MCF 10A (cell line): ENCODE measurements at places on chromosomes 3 and 15.

DNA sequence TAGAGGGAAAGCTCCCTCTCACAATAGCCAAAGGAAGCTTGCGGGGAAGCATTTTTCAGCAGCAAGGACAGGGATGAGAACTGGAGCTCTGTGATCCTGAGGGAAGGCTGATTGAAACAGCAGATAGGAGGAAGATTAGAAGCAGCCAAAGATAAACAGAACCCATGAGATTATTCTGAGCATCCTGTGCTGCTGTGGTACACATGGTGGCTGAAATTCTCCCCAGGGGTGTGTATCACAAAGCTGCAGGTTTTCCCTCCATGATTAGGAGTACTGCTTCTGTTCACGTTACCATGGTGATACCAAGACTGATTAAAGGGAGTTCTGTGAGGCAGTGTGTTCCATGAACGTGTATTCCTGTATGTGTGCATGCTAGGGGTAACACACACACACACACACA is 30.3 kb upstream of the PSMD6 start:
- H3K27ac ChIP-seq: no peak overlapping the region
- peaks cover 11% of the 10 kb centered on the region for H3K4me1 ChIP-seq
- no peaks in the 10 kb centered on the region for H3K36me3 ChIP-seq

DNA sequence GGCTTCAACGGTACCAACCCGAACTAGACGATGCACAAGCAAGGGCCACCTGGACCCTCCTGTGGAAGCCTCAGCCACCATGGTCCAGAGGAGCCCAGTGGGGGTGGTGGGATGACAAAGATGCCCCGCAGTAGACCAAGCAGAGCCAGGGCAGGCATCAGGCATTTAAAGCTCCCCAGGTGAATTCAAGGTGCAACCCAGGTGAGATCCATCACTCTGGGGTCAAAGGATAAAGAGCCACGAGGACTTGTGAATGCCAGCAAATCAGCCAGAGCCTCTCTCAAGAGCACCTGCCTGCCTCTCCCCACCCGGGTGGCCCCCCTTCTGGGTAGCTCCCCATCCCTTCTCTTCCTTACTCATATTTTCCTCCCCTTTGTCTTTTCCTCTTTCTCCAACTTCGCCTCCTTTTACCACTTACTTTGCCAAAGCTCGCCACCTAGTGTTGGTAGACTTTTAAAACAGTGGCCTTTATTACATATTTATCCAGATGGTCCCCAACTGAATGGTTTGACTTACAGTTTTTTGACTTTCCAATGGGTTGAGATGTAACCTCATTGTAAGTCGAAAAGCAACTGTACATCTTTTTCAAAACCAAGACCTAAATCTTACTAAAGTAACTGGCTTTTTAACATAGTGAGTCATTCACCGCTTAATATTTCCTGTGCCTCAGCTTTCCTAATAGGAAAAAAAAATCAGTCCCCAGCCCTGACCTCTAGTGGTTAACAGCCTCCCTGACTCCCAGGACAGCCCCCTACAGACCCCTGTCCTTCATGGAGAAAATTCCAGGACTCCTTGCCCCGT is 18.8 kb downstream of the PLA2G4F start:
- peaks cover 20% of the 10 kb centered on the region for H3K27me3 ChIP-seq
- H3K36me3 ChIP-seq: no peaks in the 10 kb centered on the region
- H3K27ac ChIP-seq: no peak overlapping the region
- peaks cover 5% of the 10 kb centered on the region for H3K4me1 ChIP-seq

GRCh38 chr3:10783360-10784351 is 32.4 kb upstream of the SLC6A11 start:
- H3K4me3 ChIP-seq: no peak overlapping the region
- H3K4me1 ChIP-seq: peaks cover 11% of the 10 kb centered on the region
- peaks cover 37% of the 10 kb centered on the region for H3K27me3 ChIP-seq
- no peak overlapping the region for H3K27ac ChIP-seq

GRCh38 chr3:29370476-29371420 is 89.9 kb downstream of the RBMS3 start:
- H3K27me3 ChIP-seq: no peaks in the 10 kb centered on the region
- H3K36me3 ChIP-seq: peaks cover 6% of the 10 kb centered on the region
- peak overlapping the region; percentile 22 for H3K4me3 ChIP-seq
- peak overlapping the region; percentile 68 for H3K27ac ChIP-seq

GRCh38 chr3:160546727-160547126 is 18.6 kb downstream of the KPNA4 start:
- H3K36me3 ChIP-seq: peaks cover 24% of the 10 kb centered on the region
- no peak overlapping the region for H3K4me3 ChIP-seq
- H3K27ac ChIP-seq: no peak overlapping the region

DNA sequence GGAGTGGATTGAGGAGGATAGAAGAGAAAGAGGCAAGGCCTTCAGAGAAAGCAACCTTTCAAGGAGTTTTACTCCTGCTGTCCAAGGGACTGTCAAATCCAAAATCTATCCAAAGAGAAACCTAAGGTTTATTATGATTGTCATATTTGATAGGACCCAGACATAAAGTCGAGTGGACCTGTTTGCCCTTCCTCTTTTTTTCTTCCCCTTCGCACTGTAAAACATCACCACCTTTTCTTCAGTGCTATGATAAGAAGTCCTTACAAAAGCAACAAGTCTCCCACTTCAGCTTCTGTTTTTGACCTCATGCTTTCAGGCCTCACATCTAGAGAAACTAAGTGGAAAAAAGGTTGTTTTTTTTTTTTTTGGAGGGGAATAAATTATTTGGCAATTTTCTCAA is 73.0 kb downstream of the TRPC1 start:
- no peak for DNase-seq
- H3K4me3 ChIP-seq: no peak overlapping the region
- H3K36me3 ChIP-seq: no peaks in the 10 kb centered on the region

DNA sequence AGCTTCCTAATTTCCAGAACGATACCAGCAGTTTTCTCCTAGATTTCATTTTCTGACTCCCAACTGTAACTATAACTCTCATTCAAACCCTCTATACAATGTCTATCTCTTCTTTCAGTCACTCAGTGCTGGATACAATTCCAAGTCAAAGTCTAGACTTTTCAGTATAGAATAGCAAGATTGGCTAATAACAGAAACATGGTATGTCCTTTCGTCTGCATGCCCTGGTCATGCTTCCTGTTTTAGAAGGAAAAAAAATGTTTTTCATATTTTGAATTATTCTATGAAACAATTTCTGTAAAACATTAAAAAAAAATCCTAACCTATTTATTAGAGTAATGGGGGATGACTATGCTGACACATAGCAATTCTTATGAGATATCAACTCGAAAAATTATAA is 180.0 kb downstream of the KCNAB1 start:
- H3K27ac ChIP-seq: no peak overlapping the region
- H3K4me1 ChIP-seq: no peaks in the 10 kb centered on the region
- H3K27me3 ChIP-seq: peaks cover 10% of the 10 kb centered on the region
- no peak overlapping the region for H3K4me3 ChIP-seq
- no peaks in the 10 kb centered on the region for H3K36me3 ChIP-seq
- no peak for DNase-seq

- H3K4me1 ChIP-seq: no peaks in the 10 kb centered on the region
- DNase-seq: no peak
- no peak overlapping the region for H3K4me3 ChIP-seq
- no peak overlapping the region for H3K27ac ChIP-seq
- no peaks in the 10 kb centered on the region for H3K27me3 ChIP-seq
These were observed 134.6 kb downstream of the PEAK1 start for GRCh38 chr15:77285057-77285997.

GRCh38 chr3:160227419-160227818 is 2.2 kb downstream of the C3orf80 start:
- H3K4me1 ChIP-seq: no peaks in the 10 kb centered on the region
- H3K27me3 ChIP-seq: no peaks in the 10 kb centered on the region
- DNase-seq: no peak
- H3K4me3 ChIP-seq: no peak overlapping the region
- H3K36me3 ChIP-seq: no peaks in the 10 kb centered on the region

GRCh38 chr3:13894096-13894806 is 14.4 kb upstream of the WNT7A start:
- H3K36me3 ChIP-seq: peaks cover 13% of the 10 kb centered on the region
- peaks cover 9% of the 10 kb centered on the region for H3K4me1 ChIP-seq
- H3K27me3 ChIP-seq: no peaks in the 10 kb centered on the region
- no peak overlapping the region for H3K27ac ChIP-seq
- DNase-seq: no peak

DNA sequence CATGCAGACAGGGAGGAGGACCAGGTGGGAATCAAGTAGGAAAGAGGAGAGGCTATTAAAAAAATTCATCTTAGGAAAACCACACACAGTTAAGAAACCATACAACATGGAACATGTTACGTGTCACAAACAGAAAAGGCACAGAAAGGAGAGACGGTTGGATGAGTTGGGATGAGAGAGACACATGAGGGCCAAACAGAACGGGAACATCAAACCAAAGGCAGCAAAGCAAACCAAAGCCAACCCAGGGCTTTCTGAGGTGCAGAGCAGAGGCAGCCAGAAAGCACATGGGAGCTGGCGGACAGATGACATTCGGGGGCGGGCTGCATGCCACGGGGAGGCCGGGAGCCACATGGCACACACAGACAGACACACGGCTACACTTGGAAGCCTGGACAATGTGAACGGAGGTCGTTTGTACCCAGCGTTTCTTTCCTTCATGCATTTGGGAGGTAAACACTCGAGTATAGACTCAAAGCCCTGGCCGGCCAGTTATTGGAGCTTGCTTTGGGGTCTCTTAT is 8.6 kb upstream of the SEC13 start:
- H3K36me3 ChIP-seq: no peaks in the 10 kb centered on the region
- peaks cover 90% of the 10 kb centered on the region for H3K27me3 ChIP-seq
- no peak overlapping the region for H3K27ac ChIP-seq
- no peak overlapping the region for H3K4me3 ChIP-seq

- H3K4me1 ChIP-seq: no peaks in the 10 kb centered on the region
- no peaks in the 10 kb centered on the region for H3K27me3 ChIP-seq
- H3K27ac ChIP-seq: no peak overlapping the region
These were observed 65.6 kb upstream of the MYZAP start for GRCh38 chr15:57526076-57526475.

GRCh38 chr15:81108427-81108826 is 25.6 kb upstream of the CFAP161 start:
- no peak for DNase-seq
- no peaks in the 10 kb centered on the region for H3K36me3 ChIP-seq
- H3K4me3 ChIP-seq: no peak overlapping the region
- H3K27ac ChIP-seq: no peak overlapping the region
- peaks cover 21% of the 10 kb centered on the region for H3K4me1 ChIP-seq

DNA sequence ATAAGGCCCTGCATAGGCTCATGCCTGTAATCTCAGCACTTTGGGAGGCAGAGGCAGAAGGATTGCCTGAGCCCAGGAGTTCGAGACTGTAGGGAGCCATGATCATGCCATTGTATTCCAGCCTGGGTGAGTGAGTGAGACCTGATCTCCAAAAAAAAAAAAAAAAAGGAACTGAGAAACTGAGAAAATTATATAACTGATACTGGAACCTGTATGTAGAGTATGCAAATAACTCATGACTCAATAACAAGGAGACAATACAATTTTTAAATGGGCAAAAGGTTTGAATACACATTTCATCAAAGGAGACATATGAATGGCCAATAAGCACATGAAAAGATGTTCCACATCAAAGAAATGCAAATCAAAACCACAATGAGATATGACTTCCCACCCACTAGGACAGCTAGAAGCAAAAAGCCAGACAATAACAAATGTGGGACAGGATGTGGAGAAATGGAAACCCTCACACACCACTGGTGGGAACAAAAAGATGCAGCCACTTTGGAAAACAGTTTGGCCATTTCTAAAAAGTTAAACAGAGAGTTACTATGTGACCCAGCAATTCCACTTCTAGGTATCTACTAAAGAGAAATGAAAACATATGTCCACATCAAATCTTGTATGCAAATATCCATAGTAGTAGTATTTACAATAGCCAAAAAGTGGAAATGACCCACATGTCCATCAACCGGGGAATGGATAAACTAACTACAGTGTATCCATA is 70.7 kb downstream of the IQSEC1 start:
- no peak for DNase-seq
- no peaks in the 10 kb centered on the region for H3K36me3 ChIP-seq
- H3K4me1 ChIP-seq: no peaks in the 10 kb centered on the region
- peaks cover 29% of the 10 kb centered on the region for H3K27me3 ChIP-seq
- no peak overlapping the region for H3K27ac ChIP-seq
- no peak overlapping the region for H3K4me3 ChIP-seq

- no peak for DNase-seq
- H3K4me3 ChIP-seq: no peak overlapping the region
- H3K27ac ChIP-seq: no peak overlapping the region
- H3K36me3 ChIP-seq: no peaks in the 10 kb centered on the region
- no peaks in the 10 kb centered on the region for H3K4me1 ChIP-seq
- no peaks in the 10 kb centered on the region for H3K27me3 ChIP-seq
These were observed 5.1 kb upstream of the DNAH1 start for GRCh38 chr3:52310861-52311575.

DNA sequence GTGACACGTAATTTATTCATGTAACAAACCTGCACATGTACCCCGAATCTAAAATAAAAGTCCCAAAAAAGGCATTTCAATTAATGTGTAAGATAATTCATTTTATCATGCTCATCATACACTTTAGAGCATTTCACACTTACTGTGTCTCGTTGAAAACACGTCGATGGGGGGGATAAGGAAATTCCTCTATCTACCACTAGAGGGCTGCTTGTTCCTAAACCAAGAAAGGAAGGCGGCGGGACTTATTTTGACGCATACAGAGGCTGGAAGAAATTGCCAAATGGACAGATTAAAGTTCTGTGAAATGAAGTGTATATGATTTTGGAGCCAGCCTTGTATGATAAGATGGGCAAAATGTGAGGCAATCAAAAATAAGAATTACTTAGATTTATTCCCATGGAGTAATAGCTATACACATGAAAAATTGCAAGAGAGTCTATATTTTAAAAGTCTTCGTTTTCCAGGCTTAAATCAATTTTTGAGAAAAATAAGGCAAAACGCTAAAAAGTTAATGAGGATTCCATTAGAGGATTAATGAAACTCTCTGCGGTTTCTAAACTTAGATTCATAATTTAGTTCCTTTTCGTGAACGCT is 346.8 kb downstream of the CNTN3 start:
- H3K27me3 ChIP-seq: no peaks in the 10 kb centered on the region
- no peaks in the 10 kb centered on the region for H3K36me3 ChIP-seq
- no peaks in the 10 kb centered on the region for H3K4me1 ChIP-seq
- H3K27ac ChIP-seq: no peak overlapping the region
- DNase-seq: peak; percentile 51

DNA sequence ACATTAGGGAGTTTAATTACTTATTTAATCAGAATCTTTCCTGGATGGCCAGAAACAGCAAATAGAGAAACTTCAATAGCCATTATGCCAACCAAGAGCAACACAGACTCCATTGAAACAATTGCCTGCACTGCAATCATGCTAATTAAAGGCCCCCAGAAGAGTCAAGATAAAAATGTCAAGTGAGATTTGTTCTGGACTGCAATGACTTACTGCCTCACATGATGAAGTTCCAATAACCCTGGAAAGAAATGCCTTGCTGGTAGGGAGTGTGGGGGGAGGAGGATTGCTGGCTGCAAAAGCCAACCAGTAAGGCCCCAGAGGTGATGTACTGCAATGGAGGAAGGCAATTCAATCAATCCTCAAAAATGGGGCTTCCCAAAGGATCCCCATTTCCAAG is 257.9 kb downstream of the NTRK3 start:
- DNase-seq: no peak
- no peaks in the 10 kb centered on the region for H3K27me3 ChIP-seq
- H3K4me3 ChIP-seq: no peak overlapping the region
- H3K4me1 ChIP-seq: no peaks in the 10 kb centered on the region
